Sigmoid colon (tissue), 7 donors: ENCODE measurements at places on chromosomes 5 and 9. TPM values are rescaled to one million over a fixed set of nuclear protein-coding genes. Genes with fewer than 3 reads are reported as not detected.

The KLHL3 gene
- 4.3 TPM for total RNA-seq

GRCh38 chr5:67807439-67807888 is 408.1 kb upstream of the PIK3R1 start:
- no peak for DNase-seq

DNA sequence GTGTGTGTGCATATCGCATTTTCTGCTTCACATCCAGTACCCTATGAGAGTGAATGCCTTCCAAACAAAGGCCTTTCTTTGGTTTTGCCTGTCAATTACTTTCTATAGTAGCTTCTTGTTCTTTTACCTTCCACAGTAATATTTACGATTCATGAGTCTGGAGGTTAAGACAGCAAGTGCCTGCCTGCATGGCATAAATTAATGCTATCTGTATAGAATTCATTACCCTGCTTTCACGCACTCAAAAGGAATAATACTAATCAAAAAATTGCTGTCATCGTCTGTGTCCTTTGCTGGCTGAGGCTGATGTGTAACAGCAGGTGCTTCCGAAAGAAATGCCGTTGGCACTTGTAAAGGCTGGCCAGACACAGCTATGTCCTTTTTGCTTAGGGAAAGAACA is 1304.4 kb upstream of the CDH6 start:
- no peak for DNase-seq

- DNase-seq = no peak
These were observed 156.5 kb downstream of the ASTN2 start for GRCh38 chr9:117258184-117258866.

The SLC12A2 gene
- 52.0 TPM for total RNA-seq
